ENCODE measurements at places on chromosomes 11 and 22.

DNA sequence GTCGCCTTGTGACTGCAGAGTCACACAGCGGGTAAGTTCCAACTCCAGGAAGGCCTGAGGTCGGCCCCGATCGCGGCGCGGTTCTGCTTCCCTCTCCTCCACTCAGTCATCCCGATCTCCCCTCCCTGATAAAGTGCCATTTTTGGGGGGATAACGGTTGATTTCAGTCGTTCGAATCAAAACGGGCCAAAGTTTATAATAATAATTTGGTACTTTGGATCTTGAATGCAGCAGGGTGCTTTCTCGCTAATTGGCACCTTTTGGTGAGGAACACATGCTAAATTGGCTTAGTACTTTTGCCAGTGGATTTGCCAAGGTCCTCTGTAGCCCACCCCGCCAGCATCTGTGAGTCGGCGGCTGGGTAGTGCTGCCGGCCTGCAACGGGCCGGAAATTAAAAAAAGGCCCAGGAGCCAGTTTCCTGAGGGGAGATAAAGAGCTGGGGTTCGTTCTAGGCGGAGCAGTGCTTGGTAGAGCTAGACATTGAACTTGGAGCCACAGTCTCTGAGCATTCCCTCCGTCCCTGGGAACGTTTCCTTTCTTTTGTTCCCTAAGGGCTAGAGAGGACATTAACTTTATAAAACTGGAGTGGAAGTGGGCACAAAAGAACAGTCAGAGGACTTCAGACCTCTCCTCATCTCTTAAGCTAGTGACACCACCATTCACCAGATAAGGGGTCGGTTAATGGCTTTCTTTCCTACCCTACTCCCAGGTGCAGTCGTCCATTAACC is 997 bp downstream of the UBE2L3 start:
- no peak for DNase-seq

- DNase-seq = no peak
These were observed 5.3 kb downstream of the TRIM21 start for GRCh38 chr11:4388221-4388620.

- DNase-seq = no peak
These were observed 31.1 kb upstream of the RAB30 start for GRCh38 chr11:83102834-83103233.

- no peak for DNase-seq
These were observed 17.4 kb upstream of the FBLN1 start for GRCh38 chr22:45485261-45485660.

- DNase-seq = no peak
These were observed 122.7 kb downstream of the GRIA4 start for GRCh38 chr11:105732611-105733010.
